AML-193 (cell line): ENCODE measurements at places on chromosomes 5 and 9.

DNA sequence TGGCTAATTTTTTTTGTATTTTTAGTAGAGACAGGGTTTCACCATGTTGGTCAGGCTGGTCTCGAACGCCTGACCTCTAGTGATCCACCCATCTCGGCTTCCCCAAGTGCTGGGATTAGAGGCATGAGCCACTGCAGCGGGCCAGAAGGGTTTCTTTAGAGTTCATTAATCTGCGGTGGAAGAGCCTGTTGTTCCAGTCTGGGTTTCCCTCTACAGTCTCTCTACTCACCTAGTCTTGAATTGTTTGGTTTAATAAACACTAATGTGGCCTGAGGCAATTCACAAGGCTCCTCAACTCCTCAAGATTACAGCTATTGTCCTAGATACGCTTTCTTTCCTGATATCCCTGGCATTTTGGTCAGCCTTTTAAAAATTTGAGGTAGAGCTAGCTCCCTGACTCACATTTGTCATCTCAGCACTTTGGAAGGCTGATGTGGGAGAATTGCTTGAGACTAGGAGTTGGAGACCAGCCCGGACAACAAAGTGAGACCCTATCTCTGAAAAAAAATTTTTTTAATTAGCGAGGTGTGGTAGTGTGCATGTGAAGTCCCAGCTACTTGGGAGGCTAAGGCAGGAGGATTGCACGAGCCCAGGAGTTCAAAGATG is 4.6 kb upstream of the SAR1B start:
- DNase-seq, result no peak

GRCh38 chr9:99375481-99375880 is 153.4 kb downstream of the SEC61B start:
- DNase-seq, result no peak

DNA sequence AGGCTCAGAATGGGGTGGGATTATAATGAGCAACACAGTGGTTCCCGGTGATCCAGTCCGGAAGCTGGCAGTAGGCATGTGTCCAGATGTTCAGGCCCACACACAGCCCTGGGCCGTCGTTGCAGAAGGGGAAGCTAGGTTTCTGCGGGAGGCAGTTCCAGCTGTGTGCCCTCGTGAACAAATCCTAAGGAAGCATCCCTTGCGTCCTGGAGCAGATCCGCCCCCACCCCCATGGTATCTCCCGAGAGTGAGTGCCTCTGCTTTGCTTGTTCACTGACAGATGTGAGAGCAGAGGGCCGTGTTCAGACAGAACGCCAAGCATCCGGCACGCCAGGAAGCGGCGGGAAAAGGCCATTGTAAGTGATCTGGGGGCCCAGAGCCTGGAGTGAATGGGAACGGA is 104.8 kb downstream of the PDE6A start:
- no peak for DNase-seq

- DNase-seq, result peak; percentile 82
Observed at GRCh38 chr9:29290516-29290915, 1717.2 kb upstream of the C9orf72 start.

GRCh38 chr9:133253268-133253667 is 21.7 kb downstream of the ABO start:
- DNase-seq, result no peak

DNA sequence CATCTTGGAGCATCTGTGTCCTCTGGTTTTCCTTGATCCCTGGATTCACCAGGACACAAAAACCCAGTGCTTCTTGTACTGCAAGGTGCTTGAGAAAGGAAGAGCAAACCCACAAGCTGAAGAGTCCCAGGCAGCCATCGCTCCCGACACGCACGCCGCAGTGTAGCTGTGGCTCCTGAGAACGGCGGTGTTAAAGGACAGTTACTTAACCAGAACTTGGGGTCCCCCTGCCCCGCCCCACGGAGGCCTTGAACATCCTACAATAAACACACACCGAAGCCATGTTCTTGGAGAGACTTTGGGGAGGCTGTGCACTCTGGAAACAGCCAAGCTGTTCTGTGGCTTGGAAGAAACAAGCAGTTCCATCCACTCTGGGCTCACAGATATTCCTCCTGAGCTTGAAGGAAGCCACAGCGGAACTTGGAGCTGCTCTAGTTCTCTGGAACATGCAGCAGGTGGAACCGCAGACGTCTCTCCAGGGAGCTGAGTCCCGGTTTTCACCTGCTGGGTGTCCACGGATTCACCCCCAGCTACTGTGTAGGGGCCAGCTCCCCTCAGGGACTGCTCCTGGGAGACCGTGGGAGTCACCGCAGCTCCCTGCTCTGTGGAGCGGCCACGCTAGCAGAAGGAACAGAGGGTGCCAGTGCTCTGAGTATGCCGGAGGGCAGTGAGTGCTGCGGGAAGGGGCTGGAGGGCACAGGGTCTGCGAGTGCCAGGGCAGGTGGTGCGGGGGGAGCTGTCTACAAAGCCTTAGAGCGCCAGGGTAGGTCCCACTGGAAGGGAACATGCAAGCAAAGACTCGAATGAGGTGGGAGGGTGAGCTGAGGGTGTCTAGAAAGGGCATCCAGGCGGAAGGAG is 107.3 kb downstream of the ADAMTS2 start:
- DNase-seq, result no peak

DNA sequence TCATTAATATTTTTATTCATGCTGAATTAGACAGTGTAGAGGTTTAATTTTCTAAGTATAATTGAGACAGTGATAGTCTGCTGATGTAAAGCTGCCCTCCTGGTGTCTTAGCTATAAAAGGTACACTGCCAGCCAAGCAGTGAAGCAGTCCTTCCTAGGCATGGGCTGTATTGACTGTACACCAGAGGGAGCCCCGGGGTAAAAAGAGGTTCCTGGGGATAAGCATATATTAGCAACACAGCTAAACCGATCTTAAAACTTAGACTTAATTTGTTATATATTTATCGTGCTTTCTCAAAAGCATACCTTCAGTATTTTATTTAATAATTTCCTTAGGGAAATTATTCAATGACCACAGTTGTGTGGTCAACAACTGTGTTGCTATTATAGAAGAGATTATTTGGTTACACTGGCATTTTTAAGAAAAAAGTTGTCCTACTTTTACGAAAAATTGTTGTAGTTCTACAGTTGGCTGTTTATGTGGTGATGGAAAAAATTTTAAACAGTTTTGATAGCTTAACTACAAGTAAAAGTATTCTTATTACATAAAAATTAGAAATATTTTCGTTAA is 68.8 kb downstream of the ELL2 start:
- DNase-seq, result peak; percentile 64

GRCh38 chr5:87541033-87541432 is 128.3 kb upstream of the CCNH start:
- DNase-seq, result no peak

DNA sequence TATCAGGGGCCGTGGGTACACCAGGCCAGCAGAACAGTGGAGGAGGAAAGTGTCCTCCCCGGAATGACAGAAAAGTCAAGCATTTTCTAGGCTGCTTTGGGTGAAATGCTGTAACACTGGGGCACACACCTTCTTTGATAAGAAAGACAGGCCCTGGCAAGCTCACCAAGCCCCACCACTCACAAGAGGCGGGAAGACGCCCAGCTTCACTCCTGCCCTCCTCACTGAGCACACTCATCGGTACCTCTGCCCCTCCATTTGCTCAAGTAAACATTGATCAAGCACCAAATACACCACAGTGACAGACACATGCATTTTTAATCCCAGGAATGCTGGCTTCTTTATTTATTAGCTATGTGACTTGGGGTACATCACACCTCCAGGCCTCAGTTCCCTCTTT is 43.1 kb downstream of the B4GALT1 start:
- no peak for DNase-seq

DNA sequence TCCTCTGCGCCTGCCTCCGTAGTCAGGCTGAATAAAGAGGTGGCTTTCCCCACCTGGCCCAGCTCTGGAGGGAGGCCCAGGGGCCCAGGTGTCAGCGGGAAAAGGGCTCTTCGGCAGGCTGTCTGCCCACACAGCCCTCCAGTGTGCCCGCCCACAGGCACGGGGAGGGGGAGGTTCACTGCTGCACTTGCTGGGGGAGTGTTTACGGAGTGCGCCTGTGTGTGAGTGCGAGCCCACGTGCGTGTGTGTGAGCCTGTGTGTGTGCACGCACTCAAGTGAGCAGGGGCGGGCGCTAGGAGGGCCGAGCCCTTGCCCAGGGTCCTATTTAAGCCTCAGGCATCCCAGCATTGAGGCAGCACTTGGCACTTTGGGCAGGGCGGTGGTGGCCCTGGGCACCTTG is 10.9 kb downstream of the DNLZ start:
- DNase-seq, result no peak
